ENCODE measurements at places on chromosomes 3 and 15.

DNA sequence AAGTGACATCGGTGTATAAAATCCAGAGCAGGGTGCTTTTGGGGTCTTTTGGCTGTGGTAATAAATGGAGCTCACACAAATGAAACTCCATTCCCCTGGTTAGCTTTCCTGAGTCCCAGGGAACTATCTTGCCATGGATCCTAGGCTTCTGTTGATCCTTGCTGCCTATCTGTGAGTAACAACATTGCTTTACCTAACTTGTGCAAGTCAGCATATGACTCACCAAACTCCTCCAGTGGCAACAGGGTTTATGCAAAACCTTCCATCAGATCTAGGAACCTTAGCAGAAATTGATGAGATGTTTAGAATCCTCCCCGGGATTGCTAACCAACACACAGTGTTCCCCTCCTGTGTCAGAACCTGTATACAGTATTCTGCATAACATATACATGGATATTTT is 105.4 kb downstream of the SCAPER start:
- no peak for DNase-seq

GRCh38 chr3:48140936-48141603 is 47.1 kb downstream of the CDC25A start:
- DNase-seq = no peak

DNA sequence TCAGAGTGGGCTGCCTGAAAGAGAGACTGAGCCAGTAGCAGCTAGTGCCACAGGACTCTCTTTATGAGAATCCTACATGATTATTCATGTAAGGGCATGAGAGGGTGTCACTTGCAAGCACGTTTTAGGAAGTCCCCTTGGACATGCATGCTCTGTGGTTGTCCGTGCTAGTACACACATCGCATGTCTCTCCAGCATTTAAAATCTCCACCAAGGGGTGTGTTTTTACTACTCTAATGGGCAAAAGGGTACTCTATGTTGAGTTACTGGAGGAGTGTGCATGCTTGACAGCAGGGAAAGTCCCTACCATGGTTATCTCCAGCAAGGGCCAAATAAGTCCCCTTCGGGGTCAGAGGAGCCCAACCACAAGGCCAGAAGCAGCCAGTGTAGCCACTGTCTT is 70.7 kb downstream of the DCLK3 start:
- no peak for DNase-seq

- no peak for DNase-seq
Observed at GRCh38 chr3:12965999-12966846, 107.0 kb downstream of the IQSEC1 start.

DNA sequence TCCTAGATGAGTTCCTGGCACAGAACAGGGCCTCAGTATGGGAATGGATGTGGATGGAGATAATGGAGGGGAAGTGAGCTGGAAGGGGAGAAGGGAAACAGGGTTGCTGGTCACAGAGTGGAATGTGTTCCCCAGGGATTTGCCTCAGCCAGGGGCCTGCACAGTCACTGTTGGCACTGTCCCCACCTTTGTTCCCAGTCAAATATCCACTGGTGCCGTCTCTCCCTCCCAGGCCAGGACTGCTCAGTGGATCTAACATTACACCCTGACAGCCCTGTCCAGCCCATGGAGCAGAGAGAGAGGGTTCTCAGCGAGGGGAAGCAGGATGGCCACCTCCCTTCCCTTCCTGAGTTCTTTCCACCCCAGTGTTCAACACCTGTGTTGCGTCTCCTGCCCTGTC is 1.5 kb upstream of the PPP1R2 start:
- no peak for DNase-seq
